ENCODE measurements at places on chromosomes 6 and 20.

DNA sequence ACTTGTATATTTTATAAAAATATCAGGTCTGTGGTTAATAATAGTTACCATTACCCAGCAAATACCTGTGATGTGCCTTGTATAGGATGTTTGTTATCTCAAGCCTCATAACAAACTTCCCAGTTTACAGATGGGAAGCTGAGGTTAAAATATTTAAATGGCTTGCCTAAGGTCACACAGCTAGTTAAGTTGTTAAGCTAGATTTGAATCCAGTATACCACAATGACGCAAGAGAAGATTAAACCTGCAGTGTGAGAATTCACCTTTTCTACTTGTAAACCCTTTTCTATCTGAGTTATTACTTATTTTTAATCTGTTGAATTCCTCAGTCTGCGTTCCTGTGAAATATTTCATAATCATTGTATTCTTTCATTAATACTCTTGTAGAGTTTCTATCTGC lies 4.9 kb downstream of the DSP start:
- no peak for DNase-seq

DNA sequence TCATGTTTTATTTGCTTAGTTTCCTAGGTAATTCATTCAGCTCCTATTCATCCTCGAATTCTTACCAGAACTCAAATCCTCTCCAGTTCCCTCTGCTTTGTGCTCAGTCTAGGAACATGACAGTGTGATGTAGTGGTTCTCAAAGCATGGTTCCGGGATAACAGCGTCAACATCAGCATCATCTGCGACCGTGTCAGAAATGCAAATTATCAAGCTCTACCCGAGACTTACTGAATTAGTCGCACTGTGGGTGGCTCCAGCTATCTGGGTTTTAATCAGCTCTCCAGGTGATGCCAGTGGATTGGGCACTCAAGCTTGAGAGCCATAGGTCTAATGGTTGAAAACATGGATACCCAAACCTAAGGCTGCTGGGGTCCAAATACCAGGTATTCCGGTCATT lies 7.7 kb upstream of the STK35 start:
- no peak for DNase-seq

GRCh38 chr6:146106532-146106931 lies 77.7 kb downstream of the GRM1 start:
- DNase-seq: no peak

DNA sequence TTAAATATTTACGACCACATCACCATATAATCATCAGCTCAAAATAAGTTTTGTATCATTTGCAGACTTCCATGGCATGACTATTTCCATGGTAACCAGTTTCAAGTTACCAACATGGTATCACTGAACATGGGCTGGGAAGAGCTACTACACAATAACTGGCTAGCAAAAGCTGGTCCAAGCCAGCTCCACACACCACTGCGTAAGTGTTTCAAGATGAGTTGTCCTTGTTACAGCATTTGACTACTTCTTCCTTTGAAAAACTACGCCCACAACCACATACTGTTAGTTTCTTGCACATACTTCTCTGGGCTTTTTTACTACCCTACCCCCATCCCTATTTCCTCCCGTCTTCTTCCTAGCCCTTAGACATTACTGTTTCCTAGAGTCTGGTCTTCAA lies 8.5 kb downstream of the CD164 start:
- no peak for DNase-seq

- no peak for DNase-seq
These were observed 131.4 kb downstream of the MMS22L start for GRCh38 chr6:97151601-97152000.

GRCh38 chr20:62359043-62359490 lies 8.0 kb downstream of the LAMA5 start:
- DNase-seq: no peak

- DNase-seq: no peak
These were observed 42.8 kb upstream of the STXBP5 start for GRCh38 chr6:147161253-147161973.

DNA sequence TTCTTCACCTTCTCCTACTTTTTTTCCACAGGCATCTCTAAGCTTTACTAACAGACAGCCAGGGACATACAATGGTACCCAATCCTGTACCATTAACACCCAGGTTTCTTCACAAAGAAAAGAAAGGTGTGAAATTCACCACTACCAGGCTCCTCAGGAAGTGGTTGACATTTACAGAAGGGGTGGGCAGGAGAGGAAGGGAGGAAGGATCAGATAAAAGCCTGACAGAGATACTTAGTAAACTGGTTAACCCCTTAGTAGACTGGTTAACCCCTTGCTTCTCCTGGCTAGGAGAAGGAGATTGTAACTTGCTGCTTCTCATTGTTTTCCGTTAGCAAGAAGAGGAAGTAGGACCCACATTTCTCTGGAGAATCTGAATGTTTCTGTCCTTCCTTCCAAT lies 7.2 kb downstream of the SAMD3 start:
- no peak for DNase-seq

DNA sequence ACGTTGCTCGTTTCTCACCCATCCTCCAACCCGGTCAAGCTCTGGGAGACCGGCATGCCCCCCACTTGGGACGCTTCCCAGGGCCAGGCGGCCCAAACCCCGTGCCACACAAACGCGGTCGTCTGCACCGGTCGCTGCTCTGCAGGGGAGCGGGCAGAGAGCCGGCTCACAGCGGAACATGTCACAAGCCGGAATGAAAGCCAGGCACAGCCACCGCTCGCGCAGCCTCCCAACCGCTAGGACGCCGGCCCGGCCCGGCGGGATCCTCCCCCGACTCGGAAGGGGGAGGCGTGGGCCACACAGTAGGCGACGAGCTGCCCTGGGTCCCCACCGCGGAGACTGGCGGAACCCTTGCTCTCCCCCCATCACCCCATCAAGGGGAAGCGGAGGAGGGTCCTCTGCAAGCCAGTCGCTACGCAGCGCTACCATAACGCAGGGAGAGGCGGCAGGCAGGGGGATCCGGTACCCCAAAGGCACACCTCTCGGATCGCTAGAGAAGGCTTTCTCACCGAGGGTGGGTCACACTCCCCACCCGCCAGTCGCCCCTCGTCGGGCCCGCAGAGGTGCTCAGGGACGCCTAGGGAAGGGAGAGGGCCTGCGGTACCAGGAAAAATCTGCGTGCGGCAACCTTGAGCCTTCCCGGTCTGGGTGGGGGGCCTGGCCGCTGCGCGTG lies 768.4 kb upstream of the DEFB115 start:
- no peak for DNase-seq

GRCh38 chr6:138897031-138897430 lies 91.0 kb downstream of the REPS1 start:
- no peak for DNase-seq

DNA sequence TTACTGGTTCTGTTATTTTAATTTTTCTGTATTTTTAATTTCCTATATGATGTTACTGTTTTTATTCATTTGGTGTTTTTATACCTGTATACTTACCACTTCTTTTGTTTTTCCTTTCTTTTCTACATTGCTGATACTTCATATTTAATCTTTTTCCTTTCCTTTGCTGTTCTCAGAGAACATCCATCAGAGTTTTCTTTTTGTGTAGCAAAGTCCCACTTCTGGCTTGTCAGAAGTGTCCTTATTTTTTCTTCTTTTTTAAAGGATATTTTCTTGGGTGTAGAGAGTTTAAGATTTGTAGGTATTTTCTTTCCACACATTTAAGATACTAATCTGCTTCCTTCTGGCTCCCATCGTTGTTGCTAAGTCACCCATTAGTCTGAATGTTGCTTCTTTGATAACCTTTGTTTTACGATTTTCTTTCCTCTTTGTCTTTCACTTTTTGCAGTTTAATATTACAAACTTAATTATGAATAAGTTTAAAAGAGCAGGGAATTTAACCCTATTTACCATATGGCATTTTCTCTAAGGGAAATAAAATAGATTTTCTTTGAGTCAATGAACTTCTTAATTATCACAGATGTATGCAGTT lies 18.5 kb downstream of the CD2AP start:
- no peak for DNase-seq

DNA sequence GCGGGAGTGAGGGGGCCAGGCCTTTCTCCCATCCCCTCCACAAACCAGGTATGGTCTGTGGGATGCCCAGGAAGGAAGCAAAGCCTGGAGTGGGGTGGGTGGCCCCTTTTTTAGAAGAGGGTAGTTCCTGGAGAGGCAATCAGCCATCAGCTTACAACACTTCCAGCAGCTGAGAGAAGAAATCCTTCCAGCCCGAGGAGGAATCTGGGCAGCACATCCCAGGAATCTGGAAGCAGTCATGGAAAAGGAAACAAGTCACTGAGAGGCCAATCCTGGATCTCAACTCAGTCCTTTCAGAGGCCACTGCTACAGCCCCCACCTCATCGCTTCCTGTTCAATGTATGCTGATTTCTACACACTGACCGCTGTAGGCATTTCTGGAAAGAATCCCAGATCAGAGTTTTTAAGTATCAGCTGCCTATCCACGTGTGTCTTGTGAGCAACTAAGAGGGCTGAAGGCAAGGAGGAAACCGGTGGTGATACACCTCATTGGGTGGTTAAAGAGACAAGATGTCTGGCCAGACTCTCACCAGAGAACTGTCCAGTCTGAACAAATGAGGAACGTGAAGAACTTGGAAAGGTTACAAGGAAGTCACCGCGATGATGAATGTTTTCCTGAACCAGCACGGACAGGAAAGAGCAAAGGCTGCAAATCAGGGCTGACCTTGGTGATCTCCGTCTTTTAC lies 92.9 kb upstream of the SHLD1 start:
- DNase-seq: no peak

- peak; percentile 3 for DNase-seq
These were observed at the start of gene ADGRB3 for GRCh38 chr6:68634726-68635411. TSS of gene ADGRB3 (plus strand) at chr6:68635282. CDS start at chr6:68638676, 3,394 bp downstream.

GRCh38 chr6:45630314-45630713 lies 252.6 kb upstream of the SUPT3H start:
- DNase-seq: no peak

- DNase-seq: no peak
These were observed 10.3 kb upstream of the MYB start for GRCh38 chr6:135170849-135171248.

GRCh38 chr6:101302593-101302992 lies 90.9 kb upstream of the GRIK2 start:
- DNase-seq: no peak

DNA sequence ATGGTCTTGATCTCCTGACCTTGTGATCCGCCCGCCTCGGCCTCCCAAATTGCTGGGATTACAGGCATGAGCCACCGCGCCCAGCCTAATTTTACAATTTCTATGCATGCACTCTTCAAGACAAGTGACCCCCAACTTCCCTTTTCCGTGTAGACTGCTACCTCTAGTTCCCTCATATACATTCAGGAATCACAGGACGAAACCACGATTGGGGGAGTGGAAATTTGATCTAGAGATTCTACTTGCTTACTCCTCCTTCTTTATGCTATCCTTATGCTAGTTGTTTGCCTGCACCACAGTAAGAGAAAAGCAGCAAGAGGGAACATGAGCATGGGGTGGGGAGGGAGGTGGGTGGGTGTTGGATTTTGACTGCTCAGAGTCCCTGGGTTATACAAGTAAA lies 34.9 kb downstream of the OSTM1 start:
- no peak for DNase-seq

GRCh38 chr6:37992749-37993148 lies 173.2 kb downstream of the ZFAND3 start:
- no peak for DNase-seq

DNA sequence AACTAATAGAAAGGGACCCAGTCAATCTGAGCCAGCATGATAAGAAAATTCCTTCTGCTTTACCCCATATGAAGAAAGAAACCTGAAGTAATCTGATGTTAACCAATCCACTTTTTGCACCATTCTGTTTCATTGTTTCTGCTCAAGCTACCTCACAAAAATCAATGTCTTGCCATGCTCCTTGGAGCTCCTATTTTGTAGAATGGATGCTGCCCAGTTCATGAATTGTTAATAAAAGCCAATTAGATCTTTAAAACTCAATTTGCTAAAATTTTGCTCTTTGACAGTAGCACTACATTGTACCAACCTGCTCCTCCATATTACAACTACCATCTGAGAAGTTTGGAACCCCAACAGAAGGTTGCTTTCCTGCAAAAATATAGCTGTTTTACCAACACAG lies 116.2 kb upstream of the GPR6 start:
- no peak for DNase-seq

DNA sequence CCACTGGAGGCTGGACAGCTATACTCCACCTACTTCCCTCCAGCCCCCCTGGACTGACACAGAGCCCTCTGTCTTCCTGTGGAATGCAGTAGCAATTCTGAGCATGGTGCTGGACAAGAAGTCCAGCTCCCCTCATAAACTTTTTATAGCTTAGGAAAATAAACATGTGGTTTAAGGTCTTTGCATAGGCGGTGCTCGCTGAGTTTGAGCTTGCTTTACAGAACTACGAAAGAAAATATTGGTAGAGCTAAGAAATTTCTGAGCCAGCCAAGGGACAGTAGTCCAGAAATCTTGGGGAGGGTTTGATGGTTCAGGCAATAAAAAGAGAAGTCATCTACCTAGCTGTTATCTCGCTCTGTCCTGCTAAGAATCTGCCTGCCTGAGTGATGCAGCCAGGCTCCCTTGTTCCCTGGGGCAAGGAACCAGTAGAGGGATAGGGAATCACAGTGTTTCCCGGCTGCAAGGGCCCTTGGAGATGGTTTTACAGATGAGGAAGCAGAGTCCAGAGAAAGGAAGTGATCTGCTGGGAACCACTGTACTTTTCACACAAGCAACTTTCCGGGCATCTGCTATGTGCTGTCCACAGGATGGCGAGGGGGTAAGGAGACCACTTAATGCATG lies 343.4 kb downstream of the CDC5L start:
- DNase-seq: no peak

DNA sequence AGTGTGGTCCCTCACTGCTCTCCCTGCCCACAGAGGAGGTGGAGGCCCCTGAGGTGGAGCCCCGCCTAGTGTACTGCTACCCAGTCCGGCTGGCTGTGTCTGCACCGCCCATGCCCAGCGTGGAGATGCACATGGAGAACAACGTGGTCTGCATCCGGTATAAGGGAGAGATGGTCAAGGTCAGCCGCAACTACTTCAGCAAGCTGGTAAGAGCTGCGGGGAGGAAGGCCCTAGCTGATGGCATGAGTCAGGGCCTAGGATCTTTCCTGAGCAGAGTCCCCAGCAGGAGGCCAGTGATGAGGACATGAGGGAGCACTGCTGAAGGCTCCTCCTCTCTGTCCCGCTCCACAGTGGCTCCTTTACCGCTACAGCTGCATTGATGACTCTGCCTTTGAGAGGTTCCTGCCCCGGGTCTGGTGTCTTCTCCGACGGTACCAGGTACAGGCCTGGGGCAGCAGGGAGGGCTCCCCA lies 11.2 kb downstream of the PCIF1 start:
- no peak for DNase-seq

DNA sequence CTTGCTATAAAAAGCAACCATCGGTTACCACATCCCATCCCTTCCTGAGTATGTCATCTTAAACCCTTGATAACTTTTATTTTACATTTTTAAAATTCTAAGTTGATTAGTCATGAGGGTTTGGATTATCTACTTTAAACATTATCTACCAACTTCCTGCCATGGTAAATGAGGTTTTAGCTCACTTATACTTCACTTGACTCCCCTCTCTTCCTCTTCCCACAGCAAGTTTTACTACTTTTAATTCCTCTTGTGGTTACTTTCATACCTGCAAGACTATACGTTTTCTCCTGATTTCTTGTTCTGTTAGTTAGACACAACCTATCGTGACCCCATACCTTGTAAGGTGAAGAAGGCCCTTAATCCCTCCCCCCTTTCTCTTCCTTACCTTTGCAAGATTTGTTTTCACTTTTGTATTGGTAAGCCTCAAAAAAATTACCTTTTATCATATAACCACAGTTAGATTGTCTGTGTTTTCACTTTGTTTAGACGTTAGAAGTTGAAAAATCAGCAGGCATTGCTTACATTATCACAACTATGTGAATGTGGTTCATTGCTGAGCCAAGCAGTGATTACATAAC lies 60.1 kb upstream of the OGFRL1 start:
- DNase-seq: no peak

GRCh38 chr6:158475344-158476302 lies 84.3 kb upstream of the TMEM181 start:
- DNase-seq: no peak
